Epithelial cell of proximal tubule (primary cell): ENCODE measurements at places on chromosomes 1 and 21.

DNA sequence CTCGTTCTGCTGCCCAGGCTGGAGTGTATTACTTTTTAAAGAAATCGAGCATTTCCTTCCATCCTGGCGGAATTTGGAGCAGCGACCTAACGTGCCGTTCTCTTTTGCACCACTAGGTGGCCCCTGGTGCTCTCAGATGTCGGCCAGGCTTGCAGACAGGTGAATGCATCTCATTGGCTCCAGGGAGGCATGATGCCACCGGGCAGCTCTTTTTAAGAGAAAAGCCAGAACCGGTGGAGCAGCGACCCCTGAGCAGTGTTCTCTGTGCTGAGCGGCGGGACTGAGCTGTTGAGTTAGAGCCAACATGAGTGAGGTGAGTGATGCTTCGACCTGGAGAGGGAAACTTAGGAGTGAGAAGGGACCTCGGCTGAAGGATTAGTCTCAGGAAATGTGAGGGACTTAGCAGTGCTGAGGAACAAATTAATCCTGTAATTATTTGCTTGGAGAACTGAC, at the start of gene PCP4:
Gene PCP4, plus strand, starts transcription at position 241 of the 453 bp plus-strand sequence. Its CDS starts 64 bp downstream, at position 305.
- DNase-seq, result no peak

DNA sequence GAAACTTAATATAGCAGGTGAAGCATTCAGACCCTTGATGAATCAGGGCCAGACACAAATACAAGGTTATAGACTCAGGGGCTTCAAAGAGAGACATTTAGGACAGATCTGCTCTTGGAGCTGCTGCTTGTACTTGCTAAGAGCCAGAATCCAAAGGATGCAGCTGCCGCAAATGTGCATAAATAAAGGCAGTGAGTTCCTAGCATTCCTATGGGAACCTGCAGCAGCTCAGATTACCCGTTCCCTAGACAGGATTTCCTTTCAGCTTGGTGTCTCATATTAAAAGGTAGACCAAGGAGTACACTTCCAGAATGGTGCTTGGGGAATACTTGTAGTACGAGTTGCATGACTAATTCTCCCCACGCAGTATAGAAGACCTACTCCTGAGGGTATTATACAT, 9.7 kb upstream of the LRRC53 start:
- no peak for DNase-seq

- no peak for DNase-seq
Measured at GRCh38 chr1:63683759-63684158, 90.1 kb upstream of the ROR1 start.

GRCh38 chr1:191483988-191484387, 674.3 kb upstream of the RGS18 start:
- no peak for DNase-seq

DNA sequence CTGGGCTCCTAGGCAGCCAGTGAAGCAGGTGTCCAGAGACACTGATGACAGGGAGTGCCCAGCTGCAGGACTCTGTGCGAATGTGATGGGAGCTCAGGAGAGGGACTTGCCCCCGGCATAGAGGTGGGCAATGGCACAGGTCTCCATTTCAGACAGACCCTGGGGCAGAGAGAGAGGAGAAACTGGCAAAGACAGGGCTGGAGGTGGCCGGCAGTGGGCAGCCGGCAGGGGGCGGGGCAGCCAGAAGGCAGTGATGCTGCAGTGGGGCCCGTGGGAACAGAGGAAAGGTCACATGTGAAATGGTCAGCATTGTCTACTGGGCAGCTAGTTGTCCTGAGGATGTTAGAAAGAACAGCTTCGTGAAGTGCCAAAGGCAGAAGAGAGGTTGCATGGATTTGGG, 112.6 kb downstream of the HUNK start:
- no peak for DNase-seq

GRCh38 chr1:111846842-111847241, 91.1 kb downstream of the DDX20 start:
- DNase-seq, result no peak

DNA sequence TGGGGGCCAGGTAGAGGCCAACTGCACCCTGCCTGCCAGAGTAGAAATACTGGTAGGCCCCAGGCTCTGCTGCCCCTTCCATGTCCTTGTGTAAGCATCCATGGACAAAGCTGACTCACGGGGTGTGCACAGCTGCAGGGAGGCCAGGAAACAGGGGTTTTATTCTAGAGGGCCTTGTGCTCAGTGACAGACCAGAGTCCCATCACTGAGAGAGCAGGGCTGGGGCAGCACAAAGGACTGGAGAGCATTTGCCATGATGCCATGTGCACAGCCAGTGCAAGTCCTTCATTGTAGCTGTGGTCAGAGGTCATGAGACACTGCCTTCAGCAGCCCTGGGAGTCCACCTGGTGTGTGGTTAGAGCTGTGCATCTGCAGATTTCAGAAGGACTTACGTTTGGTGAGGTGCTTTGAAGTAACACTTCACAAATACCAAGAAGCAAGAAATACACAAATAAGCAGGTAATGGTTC, 8.1 kb downstream of the ARF1 start:
- DNase-seq, result no peak
